ENCODE measurements at places on chromosomes 3 and 15.

DNA sequence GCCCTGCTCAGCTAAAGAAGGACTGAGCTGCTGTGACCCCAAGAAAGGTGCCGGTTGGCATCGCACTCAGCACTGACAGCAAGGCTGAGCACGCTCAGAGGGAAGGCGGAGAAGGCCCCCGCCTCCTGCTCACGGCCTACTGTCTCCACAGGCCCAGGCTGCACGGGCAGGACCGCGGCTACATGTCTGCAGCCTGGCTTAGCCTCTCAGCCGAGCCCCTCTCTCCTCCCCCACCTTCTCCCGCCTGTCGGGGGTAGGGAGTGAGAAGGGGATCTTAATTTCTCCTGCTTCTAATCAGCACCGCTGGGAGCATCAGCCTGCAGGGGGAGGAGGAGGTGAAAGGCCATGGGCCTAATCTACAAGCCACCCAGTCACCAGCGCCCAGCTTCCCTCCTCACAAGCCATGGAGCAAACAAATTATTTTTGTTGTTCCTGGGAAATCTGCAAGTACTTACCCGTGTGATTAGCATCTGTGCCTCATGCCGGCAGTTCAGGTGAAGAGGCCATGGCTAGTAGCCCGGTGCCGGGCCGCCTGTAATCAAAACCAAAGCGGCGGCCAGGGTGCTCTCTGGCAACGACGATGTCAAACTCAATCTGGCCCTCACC lies 68.1 kb downstream of the EPHB3 start:
- peaks cover 10% of the 10 kb centered on the region for H3K27me3 ChIP-seq
- DNase-seq: no peak
- H3K4me1 ChIP-seq: no peaks in the 10 kb centered on the region
- no peak overlapping the region for H3K4me3 ChIP-seq
- H3K27ac ChIP-seq: no peak overlapping the region
- H3K36me3 ChIP-seq: no peaks in the 10 kb centered on the region

GRCh38 chr15:57752840-57753239 lies 46.3 kb downstream of the POLR2M start:
- H3K4me3 ChIP-seq: no peak overlapping the region
- no peak for DNase-seq
- H3K27me3 ChIP-seq: peaks cover 2% of the 10 kb centered on the region
- no peaks in the 10 kb centered on the region for H3K36me3 ChIP-seq
- H3K4me1 ChIP-seq: no peaks in the 10 kb centered on the region
- no peak overlapping the region for H3K27ac ChIP-seq

GRCh38 chr15:67240235-67241131 lies 14.0 kb downstream of the AAGAB start:
- peak overlapping the region; percentile 56 for H3K4me3 ChIP-seq
- H3K27me3 ChIP-seq: no peaks in the 10 kb centered on the region
- peak overlapping the region; percentile 87 for H3K27ac ChIP-seq
- H3K36me3 ChIP-seq: peaks cover 25% of the 10 kb centered on the region
- peak; percentile 56 for DNase-seq
- peaks cover 47% of the 10 kb centered on the region for H3K4me1 ChIP-seq

DNA sequence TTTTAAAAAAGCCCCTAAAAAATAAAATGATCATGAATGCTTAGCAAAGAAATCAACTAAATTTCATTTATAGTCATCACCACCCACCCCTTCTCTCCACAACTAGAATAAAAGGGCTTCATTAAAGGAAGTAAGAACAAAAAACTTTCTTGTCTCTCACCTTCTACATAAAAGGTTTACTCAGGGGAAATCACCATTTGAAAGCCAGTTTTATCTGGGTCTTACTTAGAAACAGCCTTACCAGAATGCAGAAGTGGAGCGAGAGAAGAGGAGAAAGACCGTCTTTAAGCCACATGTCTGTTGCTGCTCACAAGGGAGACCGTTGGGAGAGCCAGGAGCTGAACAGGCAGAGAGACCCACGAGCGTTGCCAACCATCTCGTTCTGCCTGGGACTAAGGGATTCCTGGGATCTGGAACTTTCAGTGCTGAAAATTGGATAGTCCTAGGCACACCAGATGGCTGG lies 350.1 kb upstream of the PROK2 start:
- no peaks in the 10 kb centered on the region for H3K36me3 ChIP-seq
- peaks cover 17% of the 10 kb centered on the region for H3K4me1 ChIP-seq
- H3K27ac ChIP-seq: peak overlapping the region; percentile 13
- no peaks in the 10 kb centered on the region for H3K27me3 ChIP-seq
- no peak overlapping the region for H3K4me3 ChIP-seq
- no peak for DNase-seq

- H3K4me1 ChIP-seq: peaks cover 4% of the 10 kb centered on the region
- DNase-seq: no peak
- H3K4me3 ChIP-seq: no peak overlapping the region
Observed at GRCh38 chr15:101444015-101444414, 45.5 kb downstream of the PCSK6 start.

DNA sequence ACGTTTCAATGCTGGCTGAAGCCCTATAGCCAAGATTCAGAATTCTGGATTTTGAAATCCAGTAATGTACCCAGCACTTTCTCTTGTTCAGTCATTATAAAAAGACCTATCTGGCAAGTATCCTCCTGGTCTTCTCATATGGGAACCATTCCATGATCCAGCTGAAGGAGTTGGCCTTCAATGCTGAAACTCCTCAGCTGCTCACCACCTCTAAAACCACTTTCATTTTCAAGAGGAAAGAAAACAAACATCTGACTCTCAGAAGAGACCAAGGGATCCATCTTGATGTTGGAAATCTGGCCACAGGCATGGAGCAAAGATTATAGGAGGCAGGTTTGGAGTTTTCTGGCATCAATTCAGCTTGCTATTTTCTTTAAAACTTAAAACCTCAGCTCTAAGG lies 235.4 kb downstream of the FMN1 start:
- no peaks in the 10 kb centered on the region for H3K36me3 ChIP-seq
- H3K27me3 ChIP-seq: no peaks in the 10 kb centered on the region
- no peak overlapping the region for H3K27ac ChIP-seq

DNA sequence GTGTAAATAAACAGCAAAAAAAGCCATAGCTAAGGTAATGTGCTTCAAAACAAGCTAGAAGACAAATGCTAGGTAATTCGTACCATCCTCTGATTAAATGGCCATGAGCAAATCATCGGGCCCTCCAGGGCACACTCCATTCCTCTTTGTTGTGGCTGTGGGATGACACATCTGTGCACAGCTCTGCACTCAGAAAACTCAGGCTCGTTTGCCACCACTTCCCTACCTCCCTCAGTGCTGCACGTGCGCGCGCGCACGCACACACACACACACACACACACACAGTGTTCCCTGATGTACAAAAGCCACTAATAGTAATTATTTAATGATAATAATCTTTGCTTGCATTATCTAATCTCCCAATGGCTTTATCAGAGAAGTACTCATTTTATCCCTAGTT lies 336.6 kb downstream of the FEZF2 start:
- no peak overlapping the region for H3K4me3 ChIP-seq
- no peaks in the 10 kb centered on the region for H3K36me3 ChIP-seq
- no peaks in the 10 kb centered on the region for H3K27me3 ChIP-seq
- H3K27ac ChIP-seq: no peak overlapping the region
- no peaks in the 10 kb centered on the region for H3K4me1 ChIP-seq

- H3K27me3 ChIP-seq: no peaks in the 10 kb centered on the region
- peaks cover 4% of the 10 kb centered on the region for H3K4me1 ChIP-seq
- no peak overlapping the region for H3K27ac ChIP-seq
- DNase-seq: no peak
- no peaks in the 10 kb centered on the region for H3K36me3 ChIP-seq
Observed at GRCh38 chr3:141643391-141643790, 94.7 kb upstream of the RNF7 start.

DNA sequence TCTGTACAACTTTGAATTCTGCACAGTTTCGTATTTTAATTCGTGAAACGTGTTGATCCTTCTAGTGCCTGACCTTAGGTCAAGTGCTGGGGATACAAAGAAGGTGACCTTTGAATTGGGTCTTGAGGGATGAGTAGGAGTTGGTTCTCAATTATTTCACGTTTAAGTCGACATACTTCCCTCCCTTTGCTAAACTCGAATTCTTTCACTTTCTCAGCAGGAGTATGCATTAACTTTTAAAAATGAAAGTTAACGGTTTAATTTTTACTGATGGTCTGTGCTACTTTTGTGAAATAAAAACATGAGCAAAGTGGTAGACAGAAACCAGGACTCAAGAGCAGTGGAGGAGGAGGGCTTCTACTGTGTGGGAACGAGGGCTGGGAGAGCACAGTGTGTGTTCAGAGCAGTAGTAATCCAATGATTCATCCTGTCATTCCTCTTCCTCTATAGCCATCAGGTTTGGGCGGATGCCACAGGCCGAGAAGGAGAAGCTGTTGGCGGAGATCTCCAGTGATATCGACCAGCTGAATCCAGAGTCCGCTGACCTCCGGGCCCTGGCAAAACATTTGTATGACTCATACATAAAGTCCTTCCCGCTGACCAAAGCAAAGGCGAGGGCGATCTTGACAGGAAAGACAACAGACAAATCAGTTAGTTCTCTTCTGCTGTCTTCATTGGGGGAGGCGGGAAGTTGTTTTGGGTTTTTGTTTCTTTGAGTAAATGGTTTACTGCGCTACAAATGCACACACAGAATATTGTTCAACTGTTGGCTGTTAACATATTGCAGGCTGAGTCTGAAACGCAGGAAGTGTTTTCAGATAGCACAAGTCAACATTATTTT lies 78.6 kb upstream of the TSEN2 start:
- no peak for DNase-seq
- no peak overlapping the region for H3K27ac ChIP-seq
- H3K27me3 ChIP-seq: peaks cover 35% of the 10 kb centered on the region
- no peaks in the 10 kb centered on the region for H3K4me1 ChIP-seq
- H3K4me3 ChIP-seq: no peak overlapping the region

DNA sequence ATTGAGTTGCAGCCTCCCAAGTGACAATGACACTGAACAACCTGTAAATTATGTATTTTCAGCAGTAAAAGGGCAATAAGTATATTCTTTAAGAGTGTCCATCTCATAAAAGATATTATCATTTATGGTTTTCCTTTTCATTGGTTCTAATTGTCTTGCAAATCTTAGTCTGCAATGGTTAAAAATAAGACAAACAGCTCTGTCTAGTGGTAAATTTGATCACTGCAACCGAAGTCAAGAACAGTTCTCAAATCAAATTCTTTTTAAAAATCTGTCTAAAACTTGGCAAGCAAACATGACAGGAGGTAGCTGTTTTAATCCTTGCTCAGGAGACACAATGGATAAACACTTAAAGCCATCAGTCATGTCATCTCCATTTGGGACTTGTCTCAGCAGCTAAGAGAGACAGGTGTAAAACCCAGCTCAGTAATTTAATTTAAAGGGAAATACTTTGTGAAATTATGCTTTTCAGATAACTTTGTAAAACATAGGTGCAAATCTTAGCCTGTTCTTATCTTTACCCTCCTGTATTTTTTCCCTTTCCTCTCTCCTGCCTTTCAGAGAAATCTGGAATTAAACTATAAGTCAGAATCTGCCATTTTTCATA lies 150.3 kb upstream of the ARHGEF26 start:
- peaks cover 17% of the 10 kb centered on the region for H3K4me1 ChIP-seq
- H3K4me3 ChIP-seq: no peak overlapping the region
- no peak for DNase-seq
- H3K27me3 ChIP-seq: peaks cover 8% of the 10 kb centered on the region

DNA sequence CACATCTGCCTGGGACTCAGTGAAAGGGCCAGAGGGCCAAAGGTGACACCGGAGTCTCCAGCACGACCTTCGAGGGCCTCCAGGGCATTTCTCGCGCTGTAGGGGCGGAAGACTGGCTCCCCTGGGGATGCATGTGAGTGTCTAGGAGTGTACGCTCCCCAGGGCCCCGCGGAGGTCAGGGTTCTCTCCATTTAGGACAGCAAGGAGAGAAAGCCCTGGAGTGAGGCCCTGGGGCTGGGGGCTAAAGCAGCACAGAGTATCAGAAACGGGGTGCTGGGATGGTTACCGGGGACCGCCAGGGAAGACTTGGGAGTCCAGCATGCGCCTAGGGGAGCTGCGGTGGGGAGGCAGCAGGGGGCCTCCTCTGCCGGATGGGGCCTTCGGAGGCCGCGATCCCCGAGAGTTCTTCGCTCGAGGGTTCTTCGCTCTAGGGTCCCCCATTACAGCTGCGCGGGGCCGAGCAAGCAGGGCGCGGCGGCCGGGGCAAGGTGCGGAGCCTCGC lies 595 bp upstream of the APBA2 start:
- no peak for DNase-seq
- no peaks in the 10 kb centered on the region for H3K36me3 ChIP-seq
- peaks cover 27% of the 10 kb centered on the region for H3K27me3 ChIP-seq
- H3K4me3 ChIP-seq: no peak overlapping the region

GRCh38 chr3:195372220-195372619 lies 70.6 kb downstream of the ACAP2 start:
- H3K4me1 ChIP-seq: no peaks in the 10 kb centered on the region
- peaks cover 34% of the 10 kb centered on the region for H3K36me3 ChIP-seq
- H3K4me3 ChIP-seq: no peak overlapping the region

GRCh38 chr3:130470126-130470525 lies 46.9 kb upstream of the COL6A6 start:
- H3K4me3 ChIP-seq: no peak overlapping the region
- H3K27me3 ChIP-seq: peaks cover 28% of the 10 kb centered on the region
- no peaks in the 10 kb centered on the region for H3K4me1 ChIP-seq
- no peak for DNase-seq

GRCh38 chr3:185076219-185076618 lies 76.6 kb downstream of the C3orf70 start:
- no peak for DNase-seq
- H3K4me1 ChIP-seq: no peaks in the 10 kb centered on the region
- no peak overlapping the region for H3K4me3 ChIP-seq
- no peak overlapping the region for H3K27ac ChIP-seq
- H3K36me3 ChIP-seq: no peaks in the 10 kb centered on the region
- H3K27me3 ChIP-seq: peaks cover 3% of the 10 kb centered on the region

DNA sequence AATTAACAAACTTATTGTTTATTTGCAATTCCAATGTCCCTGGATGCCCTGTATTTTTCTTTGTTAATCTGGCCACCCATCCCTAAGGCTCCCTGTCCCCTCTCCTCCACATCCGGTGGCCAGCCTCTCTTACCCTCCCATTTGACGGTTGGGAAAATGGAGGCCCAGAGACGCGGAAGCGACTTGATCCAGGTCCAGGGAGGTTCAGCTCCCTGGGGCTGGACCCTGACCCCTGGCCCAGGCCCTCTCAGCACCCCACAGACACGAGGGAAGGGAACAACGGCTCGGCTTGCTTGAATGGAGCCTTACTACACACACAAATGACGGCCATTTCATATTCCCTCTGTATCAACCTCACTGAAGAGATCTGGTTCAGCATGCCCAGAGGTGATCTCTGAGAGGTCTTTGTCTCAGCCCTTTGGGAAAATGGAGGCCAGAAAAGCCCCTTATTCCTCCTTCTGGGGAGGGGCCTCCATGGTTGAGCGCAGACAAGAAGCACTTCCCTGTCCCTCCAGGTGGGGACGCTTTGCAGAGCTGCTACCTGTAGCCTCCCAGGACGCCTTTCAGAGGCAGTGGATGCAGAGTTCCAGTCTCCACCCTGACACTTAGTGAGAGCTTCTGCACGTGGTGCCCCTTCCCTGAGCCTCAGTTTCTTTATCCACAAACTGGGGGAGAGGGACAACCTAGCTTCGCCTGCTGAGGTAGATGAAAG lies 82.1 kb downstream of the ATP2B2 start:
- peaks cover 2% of the 10 kb centered on the region for H3K27me3 ChIP-seq
- peaks cover 5% of the 10 kb centered on the region for H3K4me1 ChIP-seq
- H3K27ac ChIP-seq: no peak overlapping the region

DNA sequence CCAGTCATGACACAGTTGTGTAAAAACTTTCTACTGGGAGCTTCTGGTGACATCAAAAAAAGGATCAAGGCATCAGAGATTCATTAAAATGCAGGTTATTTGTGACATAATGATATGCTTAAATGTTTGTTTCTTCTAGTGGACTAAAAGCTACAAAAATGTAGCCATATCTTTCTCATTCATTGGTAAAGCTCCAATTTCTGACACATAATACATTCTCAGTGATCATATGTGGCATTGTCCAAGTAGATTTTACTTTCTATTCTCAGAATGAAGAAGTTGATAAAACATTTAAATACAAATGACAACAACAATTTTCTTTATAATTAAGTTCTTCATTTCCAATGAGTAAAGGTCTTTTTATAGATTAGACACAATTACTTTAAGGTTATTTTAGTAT lies 71.0 kb upstream of the ARHGEF26 start:
- H3K27me3 ChIP-seq: peaks cover 8% of the 10 kb centered on the region
